ENCODE measurements at places on chromosomes 6 and 20. TPM values are rescaled to one million over a fixed set of nuclear protein-coding genes. Genes with fewer than 3 reads are reported as not detected.

- DNase-seq: no peak
- no peaks in the 10 kb centered on the region for H3K27me3 ChIP-seq
- H3K27ac ChIP-seq: no peak overlapping the region
- H3K4me1 ChIP-seq: peaks cover 46% of the 10 kb centered on the region
- no peak overlapping the region for H3K4me3 ChIP-seq
Measured at GRCh38 chr6:15329197-15329671, 83.4 kb downstream of the JARID2 start.

GRCh38 chr6:104325341-104326172 lies 534.2 kb downstream of the HACE1 start:
- no peak for DNase-seq
- H3K4me1 ChIP-seq: no peaks in the 10 kb centered on the region
- H3K27ac ChIP-seq: no peak overlapping the region
- no peaks in the 10 kb centered on the region for H3K36me3 ChIP-seq
- H3K27me3 ChIP-seq: no peaks in the 10 kb centered on the region
- H3K4me3 ChIP-seq: no peak overlapping the region

DNA sequence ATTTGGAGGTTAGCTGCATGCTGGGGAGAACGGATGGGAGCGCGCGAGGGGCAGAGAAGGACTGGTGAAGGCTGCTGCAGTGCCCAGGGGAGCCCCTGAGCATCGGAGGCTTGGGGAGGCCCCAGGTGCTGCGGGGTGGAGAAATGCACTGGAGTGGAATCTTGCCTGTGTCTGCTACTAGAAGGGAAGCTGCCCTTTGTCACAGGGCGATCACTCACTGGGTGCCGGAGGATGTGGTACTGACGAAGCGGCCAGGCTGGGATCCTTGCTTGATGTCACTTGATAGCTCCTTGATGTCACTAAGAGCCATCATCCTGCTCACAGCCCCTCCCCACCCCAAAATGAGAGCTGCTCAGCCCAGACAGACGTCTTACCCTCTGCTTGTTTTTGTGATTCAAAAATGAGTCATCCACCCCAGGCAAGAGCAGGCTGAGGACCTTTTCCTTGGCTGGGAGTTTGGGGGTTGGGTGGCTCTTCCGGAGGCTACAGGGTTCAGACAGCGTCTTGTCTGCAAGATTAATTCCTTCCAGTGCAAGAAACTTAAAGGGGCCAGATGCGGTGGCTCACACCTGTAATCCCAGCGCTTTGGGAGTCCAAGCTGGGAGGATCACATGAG lies 62.6 kb upstream of the PMEPA1 start:
- DNase-seq: no peak
- H3K36me3 ChIP-seq: no peaks in the 10 kb centered on the region
- H3K27ac ChIP-seq: no peak overlapping the region
- no peaks in the 10 kb centered on the region for H3K27me3 ChIP-seq

GRCh38 chr6:135188718-135189117 lies 7.6 kb downstream of the MYB start:
- no peaks in the 10 kb centered on the region for H3K36me3 ChIP-seq
- H3K27me3 ChIP-seq: no peaks in the 10 kb centered on the region
- H3K27ac ChIP-seq: no peak overlapping the region
- H3K4me1 ChIP-seq: no peaks in the 10 kb centered on the region
- DNase-seq: no peak
- no peak overlapping the region for H3K4me3 ChIP-seq

- H3K27me3 ChIP-seq: no peaks in the 10 kb centered on the region
- no peak overlapping the region for H3K27ac ChIP-seq
- no peak for DNase-seq
- H3K4me3 ChIP-seq: no peak overlapping the region
- H3K36me3 ChIP-seq: no peaks in the 10 kb centered on the region
Measured at GRCh38 chr6:164276211-164276610, 861.7 kb downstream of the QKI start.

DNA sequence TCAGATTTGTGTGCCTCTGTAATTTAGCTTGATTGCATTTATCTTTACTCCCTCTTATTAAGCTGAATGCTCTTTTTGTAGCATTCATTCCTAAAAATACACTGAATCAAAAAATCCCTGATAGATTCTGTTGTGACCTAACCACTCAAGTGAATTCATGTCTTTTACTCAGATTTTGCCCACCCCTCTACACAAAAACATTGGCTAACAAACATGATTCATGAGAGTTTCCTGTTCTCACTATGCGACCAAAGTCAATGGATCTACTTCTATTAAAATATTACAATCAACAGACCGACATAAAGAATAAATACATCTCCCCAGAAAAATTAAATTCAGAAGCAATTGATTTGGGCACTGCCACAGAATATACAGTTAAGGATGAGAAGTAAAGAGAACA lies 99.5 kb upstream of the THEMIS start:
- H3K4me3 ChIP-seq: no peak overlapping the region
- H3K27me3 ChIP-seq: no peaks in the 10 kb centered on the region
- H3K36me3 ChIP-seq: no peaks in the 10 kb centered on the region
- H3K4me1 ChIP-seq: no peaks in the 10 kb centered on the region

GRCh38 chr6:77245026-77245425 lies 218.3 kb downstream of the HTR1B start:
- H3K36me3 ChIP-seq: no peaks in the 10 kb centered on the region
- H3K4me1 ChIP-seq: no peaks in the 10 kb centered on the region
- no peak overlapping the region for H3K27ac ChIP-seq
- H3K4me3 ChIP-seq: no peak overlapping the region

DNA sequence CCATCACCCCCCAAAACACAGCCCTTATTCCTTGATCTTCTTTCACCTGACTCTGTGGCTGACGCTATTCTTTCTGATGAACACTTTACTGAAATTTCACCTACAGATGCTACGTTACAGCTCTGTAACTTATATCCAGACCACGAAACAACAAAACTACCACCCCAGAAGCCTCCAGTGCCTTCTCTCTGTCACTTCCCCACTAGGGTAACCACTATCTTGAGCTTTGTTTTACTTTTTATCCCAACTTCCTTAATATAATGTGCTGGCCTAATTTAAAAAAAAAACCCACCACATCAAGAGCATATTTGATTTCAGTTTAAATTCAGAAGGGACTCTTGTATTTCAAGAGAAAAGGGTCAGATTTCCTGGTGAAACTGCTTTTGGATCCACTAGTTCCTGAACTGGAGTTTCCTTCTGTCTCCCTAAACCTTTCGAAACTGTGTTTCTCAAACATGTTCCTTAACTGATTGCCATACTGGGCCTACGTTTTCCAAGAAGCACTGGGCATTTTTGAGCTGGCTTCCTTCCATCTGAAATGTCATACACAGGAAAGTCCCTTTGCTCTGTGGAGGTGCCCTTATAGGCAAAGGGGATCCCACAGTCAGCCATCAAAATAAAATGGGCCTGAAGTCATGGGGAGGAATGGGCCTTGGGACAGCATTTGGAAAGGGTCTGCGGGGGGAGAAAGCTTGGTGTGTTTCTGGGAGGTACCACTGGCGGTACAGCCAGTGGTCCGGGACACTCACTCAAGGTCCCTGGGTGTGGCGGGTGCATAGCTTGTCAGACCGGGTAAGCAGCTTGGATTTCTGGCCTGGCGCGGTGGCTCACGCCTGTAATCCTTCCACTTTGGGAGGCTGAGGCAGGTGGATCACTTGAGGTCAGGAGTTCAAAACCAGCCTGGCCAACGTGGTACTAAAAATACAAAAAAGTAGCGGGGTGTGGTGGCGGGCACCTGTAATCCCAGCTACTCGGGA lies 25.8 kb upstream of the RTF2 start:
- H3K36me3 ChIP-seq: peaks cover 29% of the 10 kb centered on the region
- peaks cover 36% of the 10 kb centered on the region for H3K4me1 ChIP-seq
- H3K27me3 ChIP-seq: no peaks in the 10 kb centered on the region
- no peak for DNase-seq

DNA sequence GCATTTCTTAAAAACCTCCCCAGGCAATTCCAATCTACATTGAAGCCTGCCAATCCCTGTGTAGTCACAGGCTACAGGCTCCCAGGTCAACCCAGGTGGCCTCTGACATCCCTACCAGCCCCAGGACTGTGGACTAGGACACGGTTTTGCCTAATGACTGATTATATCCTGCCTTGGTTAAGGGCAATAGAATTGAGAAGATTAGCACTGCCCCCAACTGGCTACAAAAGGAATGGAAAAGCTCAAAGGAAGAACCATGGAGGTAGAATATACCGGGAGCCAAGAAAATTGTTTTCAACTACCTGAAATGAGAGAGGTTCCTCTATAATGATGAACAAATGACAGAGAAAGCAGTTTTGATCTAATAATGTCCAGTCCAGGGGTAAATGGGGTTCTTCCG lies 421.1 kb upstream of the AGPAT4 start:
- H3K4me1 ChIP-seq: no peaks in the 10 kb centered on the region
- H3K27ac ChIP-seq: no peak overlapping the region
- DNase-seq: no peak

GRCh38 chr20:15196547-15197255 lies 859.3 kb upstream of the FLRT3 start:
- no peaks in the 10 kb centered on the region for H3K4me1 ChIP-seq
- no peak for DNase-seq
- no peaks in the 10 kb centered on the region for H3K36me3 ChIP-seq
- H3K27me3 ChIP-seq: no peaks in the 10 kb centered on the region
- H3K4me3 ChIP-seq: no peak overlapping the region
- H3K27ac ChIP-seq: no peak overlapping the region

DNA sequence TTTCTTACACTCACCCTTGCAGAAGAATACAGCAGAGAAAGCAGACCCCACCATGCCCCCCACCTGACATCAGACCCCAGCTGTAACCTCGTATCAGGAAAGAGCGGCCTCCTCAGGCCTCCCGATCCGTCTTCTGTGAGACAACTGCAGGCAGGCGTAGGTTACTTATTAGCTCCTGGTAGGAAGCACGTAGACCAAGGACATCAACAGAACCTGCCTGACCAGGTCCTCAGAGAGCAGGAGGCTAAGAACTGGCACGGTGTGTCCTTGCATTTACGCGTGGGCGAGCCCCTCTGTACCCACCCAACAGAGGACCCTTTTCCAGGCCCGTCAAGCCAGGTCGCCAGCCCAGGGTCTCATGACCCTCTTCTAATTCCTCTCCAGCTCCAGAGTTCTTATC lies 51.0 kb downstream of the ABHD12 start:
- DNase-seq: no peak
- H3K27me3 ChIP-seq: no peaks in the 10 kb centered on the region
- no peak overlapping the region for H3K27ac ChIP-seq
- H3K4me3 ChIP-seq: no peak overlapping the region
- H3K36me3 ChIP-seq: peaks cover 9% of the 10 kb centered on the region
- H3K4me1 ChIP-seq: no peaks in the 10 kb centered on the region

DNA sequence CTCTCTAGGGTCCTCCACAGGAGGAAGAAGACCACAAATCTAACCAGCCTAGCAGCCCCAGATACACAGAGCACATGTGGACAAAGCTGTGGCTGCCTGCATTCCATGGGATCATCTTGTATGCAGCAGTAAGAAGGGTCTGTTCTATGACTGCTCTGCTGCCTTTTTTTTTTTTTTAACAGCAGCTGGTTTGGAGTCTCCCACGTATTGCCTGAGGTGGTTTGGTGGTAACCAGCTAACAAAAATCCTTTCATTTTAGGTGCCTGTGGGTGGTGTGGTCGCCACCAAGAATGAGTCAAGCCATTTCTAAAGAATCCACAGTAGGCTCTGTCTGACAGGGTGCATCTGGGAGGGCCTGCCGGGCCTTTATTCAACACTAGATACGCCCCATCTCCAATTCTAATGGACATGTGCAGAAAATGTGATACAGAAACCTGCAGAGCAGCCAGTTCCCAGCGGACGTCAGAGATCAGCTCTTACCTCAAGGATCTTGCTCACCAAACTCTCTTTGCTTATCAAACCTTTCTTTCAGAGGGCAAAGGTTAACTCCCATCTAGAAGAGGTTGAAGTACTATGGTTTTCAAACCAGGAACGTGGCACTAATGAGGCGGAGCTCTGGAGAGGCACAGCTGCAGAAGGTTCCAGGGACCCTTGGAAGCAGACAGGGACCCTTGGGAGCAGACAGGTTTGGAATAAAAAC lies 32.0 kb downstream of the GNAS-AS1 start:
- no peaks in the 10 kb centered on the region for H3K36me3 ChIP-seq
- no peak overlapping the region for H3K27ac ChIP-seq
- DNase-seq: no peak

- H3K27ac ChIP-seq: no peak overlapping the region
- no peak for DNase-seq
- no peaks in the 10 kb centered on the region for H3K4me1 ChIP-seq
- no peaks in the 10 kb centered on the region for H3K36me3 ChIP-seq
Measured at GRCh38 chr6:25483943-25484342, 168.1 kb upstream of the SCGN start.

GRCh38 chr20:46011631-46012482 lies 3.1 kb downstream of the MMP9 start:
- H3K4me1 ChIP-seq: peaks cover 37% of the 10 kb centered on the region
- H3K27ac ChIP-seq: no peak overlapping the region
- H3K27me3 ChIP-seq: peaks cover 15% of the 10 kb centered on the region

- H3K27me3 ChIP-seq: no peaks in the 10 kb centered on the region
- no peak overlapping the region for H3K27ac ChIP-seq
- no peaks in the 10 kb centered on the region for H3K4me1 ChIP-seq
- no peak overlapping the region for H3K4me3 ChIP-seq
- no peak for DNase-seq
Measured at GRCh38 chr6:55566036-55566710, 12.8 kb downstream of the HMGCLL1 start.

DNA sequence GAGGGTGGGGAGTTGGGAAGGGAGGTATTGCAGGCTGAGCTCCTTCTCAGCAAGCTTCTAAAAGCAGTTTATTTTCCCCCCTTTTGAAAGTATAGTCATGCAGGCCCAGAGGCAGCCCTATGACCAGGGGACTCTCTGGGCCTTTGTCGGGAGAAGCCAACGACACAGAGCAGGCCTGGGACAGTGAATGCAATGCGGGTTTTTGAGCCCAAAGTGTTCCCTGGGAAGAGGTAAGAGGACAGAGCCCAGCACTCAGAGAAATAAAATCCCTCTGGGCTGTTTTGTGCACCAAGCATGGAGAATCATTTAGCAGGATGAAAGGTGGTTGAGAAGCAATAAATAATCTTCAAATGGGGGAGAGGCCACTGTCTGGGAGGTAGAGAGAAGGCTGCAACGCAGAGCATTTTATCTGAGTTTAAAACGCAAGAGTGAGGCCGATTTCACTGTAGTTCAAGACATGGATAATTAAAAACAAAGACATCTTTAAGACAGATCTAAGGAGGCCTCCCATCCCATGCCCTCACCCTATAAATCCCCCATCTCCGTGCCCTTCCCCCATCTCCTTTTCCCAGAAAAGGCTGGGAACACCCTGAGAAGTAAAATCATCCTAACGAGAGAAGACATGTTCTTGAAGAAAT lies 237.5 kb downstream of the CDC5L start:
- H3K4me1 ChIP-seq: no peaks in the 10 kb centered on the region
- no peak overlapping the region for H3K4me3 ChIP-seq
- no peak overlapping the region for H3K27ac ChIP-seq
- no peaks in the 10 kb centered on the region for H3K36me3 ChIP-seq
- DNase-seq: no peak
- H3K27me3 ChIP-seq: no peaks in the 10 kb centered on the region

GRCh38 chr20:8473459-8473858 lies 341.4 kb downstream of the PLCB1 start:
- no peak for DNase-seq
- H3K4me1 ChIP-seq: no peaks in the 10 kb centered on the region
- no peaks in the 10 kb centered on the region for H3K27me3 ChIP-seq
- no peak overlapping the region for H3K4me3 ChIP-seq

- no peak overlapping the region for H3K4me3 ChIP-seq
- no peak overlapping the region for H3K27ac ChIP-seq
- no peaks in the 10 kb centered on the region for H3K36me3 ChIP-seq
- H3K27me3 ChIP-seq: no peaks in the 10 kb centered on the region
- no peak for DNase-seq
Measured at GRCh38 chr6:120908767-120909166, 425.5 kb downstream of the TBC1D32 start.

POU5F1 gene
- total RNA-seq: not detected

FOXS1 gene
- total RNA-seq: not detected

GRIK2 gene
- 0.22 TPM for total RNA-seq

SIRPB2 gene
- 0.30 TPM for total RNA-seq

CCN6 gene
- total RNA-seq: not detected

ABHD16B gene
- total RNA-seq: not detected

FOXC1 gene
- total RNA-seq: not detected

CDKN1A gene
- 53.6 TPM for total RNA-seq
